ENCODE measurements at places on chromosomes 4 and X.

- no peaks in the 10 kb centered on the region for H3K27me3 ChIP-seq
- no peaks in the 10 kb centered on the region for H3K36me3 ChIP-seq
Measured at GRCh38 chr4:119725688-119726330, 97.2 kb upstream of the PDE5A start.

DNA sequence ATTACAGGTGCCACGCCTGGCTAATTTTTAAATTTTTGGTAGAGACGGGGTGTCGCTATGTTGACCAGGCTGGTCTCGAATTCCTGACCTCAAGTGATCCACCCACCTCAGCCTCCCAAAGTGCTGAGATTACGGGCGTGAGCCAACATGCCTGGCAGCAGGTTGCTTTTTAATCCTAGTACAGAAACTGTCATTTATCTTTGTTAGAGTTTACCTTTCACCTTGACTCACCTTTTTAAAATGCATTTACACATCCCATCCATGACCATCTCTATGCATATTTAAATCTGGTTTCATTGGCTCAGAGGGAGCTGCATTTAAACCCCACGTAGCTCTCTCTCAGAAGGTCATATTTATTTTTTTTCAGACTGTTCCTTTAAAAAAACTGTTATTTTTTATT, 31.9 kb downstream of the SLC16A2 start:
- no peaks in the 10 kb centered on the region for H3K36me3 ChIP-seq
- no peak for DNase-seq
- H3K27me3 ChIP-seq = no peaks in the 10 kb centered on the region
- H3K4me3 ChIP-seq = no peak overlapping the region
- H3K4me1 ChIP-seq = no peaks in the 10 kb centered on the region

- peak overlapping the region; percentile 36 for H3K4me3 ChIP-seq
- no peak overlapping the region for H3K27ac ChIP-seq
Measured at GRCh38 chrX:103554687-103555424, 30.5 kb upstream of the TCEAL4 start.

GRCh38 chr4:106063009-106063408, 167.7 kb downstream of the NPNT start:
- no peak overlapping the region for H3K4me3 ChIP-seq
- H3K4me1 ChIP-seq = no peaks in the 10 kb centered on the region

- no peaks in the 10 kb centered on the region for H3K4me1 ChIP-seq
- no peak for DNase-seq
- peak overlapping the region; percentile 40 for H3K27ac ChIP-seq
- no peak overlapping the region for H3K4me3 ChIP-seq
- no peaks in the 10 kb centered on the region for H3K36me3 ChIP-seq
Measured at GRCh38 chr4:128387600-128388351, 100.2 kb upstream of the PGRMC2 start.

GRCh38 chrX:106899276-106899675, 3.9 kb downstream of the RIPPLY1 start:
- peak overlapping the region; percentile 7 for H3K27ac ChIP-seq
- DNase-seq = no peak
- H3K4me3 ChIP-seq = no peak overlapping the region
- H3K27me3 ChIP-seq = no peaks in the 10 kb centered on the region
- H3K4me1 ChIP-seq = no peaks in the 10 kb centered on the region

DNA sequence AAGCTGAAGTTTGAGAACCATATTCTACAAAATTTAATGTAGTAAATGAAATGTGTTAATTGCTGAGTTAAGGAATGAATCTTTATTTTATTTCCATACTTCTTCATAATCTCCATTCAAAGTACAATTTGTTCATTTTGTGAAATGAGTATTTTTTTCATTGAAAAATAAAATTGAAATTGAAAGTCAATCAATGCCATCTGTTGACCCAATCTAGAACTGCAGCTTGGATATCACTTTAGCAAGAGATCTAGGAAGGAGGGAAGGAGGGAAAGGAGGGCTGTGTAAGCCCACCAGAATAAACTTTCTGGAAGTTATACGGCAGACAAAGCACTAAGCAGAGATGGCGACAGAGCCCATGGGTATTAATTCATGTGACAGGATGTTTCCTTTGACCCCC, 128.4 kb downstream of the ZMAT1 start:
- H3K27me3 ChIP-seq = peaks cover 4% of the 10 kb centered on the region
- H3K36me3 ChIP-seq = no peaks in the 10 kb centered on the region

DNA sequence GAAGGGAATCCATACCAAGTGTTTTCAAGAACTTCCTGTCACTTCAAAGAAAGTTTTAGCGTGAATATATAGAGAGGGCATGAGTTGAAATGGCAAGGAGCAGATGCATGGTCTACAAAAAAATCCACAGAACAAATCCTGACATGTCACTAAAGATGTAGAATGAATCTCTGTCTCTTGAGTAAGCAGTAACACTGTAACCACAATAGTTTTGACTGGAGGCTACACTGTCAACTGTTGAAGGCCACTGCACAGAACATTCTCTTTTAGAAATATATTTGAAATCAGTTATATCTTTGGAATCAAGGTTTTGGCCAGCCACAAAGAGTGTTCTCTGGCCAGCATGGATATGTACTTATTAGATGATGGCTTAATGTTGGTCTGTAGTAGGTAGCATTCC, 83.8 kb downstream of the VCX3B start:
- no peaks in the 10 kb centered on the region for H3K4me1 ChIP-seq
- DNase-seq = no peak
- no peaks in the 10 kb centered on the region for H3K36me3 ChIP-seq
- no peaks in the 10 kb centered on the region for H3K27me3 ChIP-seq
- no peak overlapping the region for H3K27ac ChIP-seq

All from right lobe of liver (tissue), 6 donors.